ENCODE measurements at places on chromosomes 7 and 10.

DNA sequence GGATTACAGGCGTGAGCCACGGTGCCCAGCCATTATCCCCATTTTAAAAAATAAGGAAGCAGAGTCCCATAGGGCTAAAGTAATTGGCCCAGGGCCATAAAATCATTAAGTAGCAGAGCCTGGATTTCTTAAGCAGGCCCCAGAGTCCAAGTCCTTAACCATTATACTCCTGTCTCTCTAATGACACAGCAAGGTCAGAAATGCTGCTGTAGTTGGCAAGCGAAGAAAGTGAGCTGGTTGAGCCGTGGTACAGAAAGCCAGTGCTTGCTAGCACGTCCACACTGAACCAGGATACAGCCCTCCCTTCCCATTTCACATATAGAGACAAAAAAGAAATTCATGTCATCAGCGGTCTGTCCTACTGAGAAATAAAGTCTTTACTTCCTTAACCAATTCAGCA, 562.7 kb downstream of the GALNT17 start:
- no peak for DNase-seq

DNA sequence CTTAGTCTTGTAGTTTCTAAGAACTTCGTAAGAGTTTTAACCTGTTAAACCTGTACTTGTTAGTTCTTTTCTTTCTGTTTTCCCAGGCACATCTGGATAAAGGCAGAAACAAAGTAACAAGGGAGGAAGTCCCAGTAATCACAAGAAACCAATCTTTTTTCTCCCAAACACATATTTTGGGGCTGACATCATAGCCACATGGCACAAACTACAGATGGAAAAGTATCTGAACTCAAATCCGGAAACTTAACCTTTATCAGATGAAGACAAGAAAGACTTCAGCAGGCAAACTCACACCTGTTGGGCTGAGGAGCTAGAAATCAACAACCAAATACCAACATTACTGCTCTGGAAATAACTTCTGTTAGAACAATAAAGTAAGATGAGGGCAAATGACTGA, 67.1 kb downstream of the CUBN start:
- DNase-seq, result no peak

DNA sequence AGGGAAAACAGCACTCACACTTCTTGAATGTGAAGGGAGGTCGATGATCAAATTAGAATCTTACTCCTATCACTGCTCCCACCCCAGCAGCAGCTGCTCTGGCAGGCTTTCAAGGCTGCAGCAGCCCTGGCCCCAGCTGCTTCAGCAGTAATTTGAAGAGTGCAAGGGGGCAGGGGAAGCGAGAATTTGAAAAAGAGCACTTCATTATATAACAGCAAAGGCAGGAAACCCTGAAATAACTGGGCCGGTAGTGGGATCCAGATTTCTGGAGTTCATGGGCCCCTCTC, 44.9 kb downstream of the MYPN start:
- DNase-seq, result no peak

- no peak for DNase-seq
Observed at GRCh38 chr7:8881916-8882315, 448.5 kb downstream of the NXPH1 start.

DNA sequence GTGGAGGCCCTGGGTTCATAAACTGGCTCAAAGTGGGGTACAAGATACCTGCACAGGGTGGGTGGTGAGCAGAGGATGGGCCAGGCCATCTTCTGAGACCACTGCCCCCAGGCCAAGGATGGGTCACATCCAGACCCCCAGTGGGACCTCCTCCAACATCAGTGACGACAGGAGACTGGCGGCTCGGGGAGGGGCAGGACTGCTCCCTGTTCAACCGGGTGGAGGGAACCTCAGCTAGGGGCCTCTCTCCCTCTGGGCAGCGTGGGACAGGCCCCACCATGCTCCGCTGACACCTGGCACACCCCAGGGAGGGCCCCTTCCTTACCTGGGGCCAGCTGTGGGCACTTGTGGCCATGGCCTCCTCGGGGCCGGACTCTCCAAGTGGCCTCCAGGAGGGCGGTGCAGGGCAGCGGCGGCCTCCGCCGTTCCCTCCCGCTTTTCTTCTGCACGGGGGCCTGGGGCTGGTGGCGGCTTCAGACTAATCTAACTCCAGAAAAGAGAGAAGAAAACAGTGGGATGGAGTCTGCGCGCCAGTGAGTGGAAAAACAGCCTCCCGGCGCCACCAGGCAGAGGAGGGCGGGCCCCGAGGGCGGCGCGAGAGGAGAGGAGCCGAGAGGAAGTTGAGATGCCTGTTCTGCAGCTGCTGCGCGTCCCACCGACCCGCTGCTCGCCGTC, at the start of gene CALHM2:
TSS of gene CALHM2 (minus strand) at position 540 of the 675 bp plus-strand sequence. CDS start 2,429 bp downstream, outside the sequence.
- DNase-seq, result peak; percentile 61
